ENCODE measurements at places on chromosomes 1 and 21.

DNA sequence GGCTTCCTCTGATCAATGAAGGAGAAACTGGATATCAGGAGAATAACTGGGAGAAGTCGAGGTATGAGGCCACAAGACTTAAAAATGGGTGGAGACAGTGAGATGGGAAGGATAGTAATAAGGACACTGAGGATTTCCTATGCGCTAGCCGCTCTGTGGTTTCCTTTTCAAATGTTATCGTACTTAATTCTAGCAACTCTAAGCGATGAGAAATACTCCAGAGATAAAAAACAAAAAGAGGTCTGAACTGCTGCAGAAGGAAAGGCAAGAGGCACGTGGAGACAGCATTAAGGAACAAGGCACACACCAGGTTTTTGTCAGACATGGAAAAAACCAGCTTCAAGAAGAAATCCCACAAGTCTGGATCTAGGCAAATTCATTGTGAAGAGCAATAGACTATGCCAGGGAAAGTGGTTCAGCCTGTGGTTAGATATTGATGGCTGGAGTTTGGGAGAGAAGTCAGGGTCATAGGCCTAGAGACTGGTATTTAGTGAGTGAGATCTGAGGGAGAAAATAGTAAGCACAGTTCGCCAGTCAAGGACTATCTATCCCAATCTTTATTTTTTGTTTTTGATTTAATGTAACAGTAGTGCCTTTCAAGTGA, 5.3 kb downstream of the CLCA2 start:
- DNase-seq: no peak

GRCh38 chr1:22875841-22876240, 96.8 kb downstream of the LACTBL1 start:
- DNase-seq: no peak

- DNase-seq: no peak
These were observed 20.2 kb downstream of the DHRS3 start for GRCh38 chr1:12597792-12598191.

DNA sequence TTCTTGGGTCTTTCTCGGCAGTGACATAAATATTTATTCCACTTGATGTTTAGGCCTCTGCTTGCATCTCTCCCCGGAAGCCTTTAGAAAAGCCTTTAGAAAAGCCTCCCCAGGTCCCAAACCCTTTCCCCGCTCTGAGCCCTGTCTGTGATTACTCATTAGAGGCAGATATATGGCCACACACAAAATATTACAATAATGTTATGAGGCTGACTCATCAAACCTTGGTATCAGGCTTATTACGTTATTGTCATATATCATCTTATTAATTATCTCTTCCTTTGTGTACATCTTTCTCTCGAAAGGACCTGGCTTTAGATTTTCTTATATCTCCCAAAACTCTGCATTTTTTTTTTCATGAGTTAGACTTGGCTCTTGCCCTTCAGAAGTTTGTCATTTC, 69.5 kb downstream of the FGGY start:
- DNase-seq: no peak

- no peak for DNase-seq
These were observed 12.2 kb downstream of the MORN1 start for GRCh38 chr1:2378956-2379732.

- no peak for DNase-seq
These were observed 55.4 kb downstream of the KANK4 start for GRCh38 chr1:62263814-62264353.

DNA sequence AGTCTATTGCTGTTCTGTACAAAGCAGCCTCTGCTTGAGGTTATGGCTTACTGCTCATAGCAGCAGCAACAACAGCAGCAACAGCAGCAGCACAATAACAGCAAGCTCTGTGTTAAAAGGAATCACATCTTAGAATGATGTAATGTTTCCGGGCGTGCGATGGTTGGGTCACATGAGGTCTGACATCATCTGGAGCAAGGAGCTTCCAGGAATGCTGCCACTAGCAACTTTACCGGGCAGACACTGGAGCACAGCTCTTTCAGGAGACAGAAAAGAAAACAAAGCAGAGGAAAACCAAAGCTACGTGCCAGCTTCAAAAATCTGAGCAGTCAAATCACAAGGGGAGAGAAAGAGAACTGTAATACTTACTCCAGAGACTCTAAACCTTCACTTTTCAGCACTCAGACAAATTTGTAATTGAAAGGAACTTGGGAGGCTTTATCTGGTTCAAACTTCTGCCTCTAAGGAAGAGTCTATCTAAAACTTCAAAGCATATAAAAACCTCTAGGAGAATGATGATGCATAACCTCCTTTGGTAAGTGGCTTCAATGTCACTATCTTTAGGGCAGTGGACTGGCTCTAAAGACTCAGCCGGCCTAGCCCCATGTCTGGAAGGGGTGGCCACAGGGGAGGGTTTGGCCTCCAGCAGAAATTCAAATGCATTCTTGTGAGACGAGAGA, 28.3 kb upstream of the RAB3GAP2 start:
- DNase-seq: no peak

DNA sequence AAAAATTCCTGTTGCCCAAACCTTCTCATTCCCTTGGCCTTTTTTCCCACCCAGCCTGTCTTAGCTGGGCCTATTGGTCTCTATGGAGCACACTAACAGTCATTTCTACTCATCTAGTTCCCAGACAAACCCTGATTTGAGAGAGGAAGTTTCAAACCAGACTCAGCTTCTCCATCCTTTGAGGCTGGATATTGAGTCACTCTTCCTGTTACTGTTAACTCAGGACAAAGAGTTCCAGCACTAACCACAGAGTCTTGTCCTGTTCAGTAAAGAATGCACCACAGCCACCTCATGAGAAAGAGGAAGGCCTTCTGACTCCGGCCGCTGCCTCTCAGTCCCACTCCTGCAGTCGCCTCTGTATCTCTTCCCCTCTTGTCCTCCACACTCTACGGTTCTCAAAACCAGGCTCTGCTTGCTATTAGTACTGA, 137.8 kb downstream of the PTPRC start:
- DNase-seq: no peak

DNA sequence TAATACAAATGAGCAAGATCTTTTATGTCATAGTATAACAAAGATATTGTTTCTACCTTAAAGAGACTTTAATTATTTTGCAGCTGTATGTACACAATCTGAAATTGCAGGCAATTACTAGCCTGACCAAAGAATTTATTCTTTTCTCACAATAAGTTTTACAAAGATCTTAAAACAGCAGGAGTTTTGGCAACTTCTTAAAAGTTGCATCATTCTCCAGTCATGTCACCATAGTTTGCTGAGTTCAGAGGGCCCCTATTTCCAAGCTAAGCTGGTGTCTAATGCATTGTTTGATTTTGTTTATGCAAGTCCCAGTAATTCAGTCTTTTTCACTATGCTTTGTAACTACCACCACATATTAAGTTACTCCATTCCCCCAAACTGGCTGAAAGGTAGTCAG, 114.8 kb downstream of the DNAH14 start:
- DNase-seq: no peak

DNA sequence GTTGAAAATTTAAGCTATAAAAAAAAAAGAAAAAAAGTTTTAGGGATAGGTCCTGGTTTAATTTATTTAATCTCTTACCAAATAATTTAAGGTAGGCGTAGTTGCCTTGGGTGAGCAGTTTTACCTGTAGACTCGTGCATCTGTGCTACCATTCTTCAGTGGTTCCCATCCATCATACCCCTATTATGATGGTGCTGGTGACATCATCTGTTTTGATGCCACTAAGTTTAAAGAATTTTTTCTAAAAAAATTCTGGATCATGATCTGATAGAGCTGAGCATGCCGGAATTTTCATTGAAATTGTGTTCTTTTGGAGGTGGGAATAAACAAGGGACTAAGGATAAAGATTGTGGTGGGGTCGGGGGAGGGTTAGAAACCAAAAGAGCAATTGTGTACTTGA, 15.7 kb downstream of the LAMC1 start:
- DNase-seq: no peak

GRCh38 chr1:107220036-107220435, 79.2 kb downstream of the NTNG1 start:
- no peak for DNase-seq

DNA sequence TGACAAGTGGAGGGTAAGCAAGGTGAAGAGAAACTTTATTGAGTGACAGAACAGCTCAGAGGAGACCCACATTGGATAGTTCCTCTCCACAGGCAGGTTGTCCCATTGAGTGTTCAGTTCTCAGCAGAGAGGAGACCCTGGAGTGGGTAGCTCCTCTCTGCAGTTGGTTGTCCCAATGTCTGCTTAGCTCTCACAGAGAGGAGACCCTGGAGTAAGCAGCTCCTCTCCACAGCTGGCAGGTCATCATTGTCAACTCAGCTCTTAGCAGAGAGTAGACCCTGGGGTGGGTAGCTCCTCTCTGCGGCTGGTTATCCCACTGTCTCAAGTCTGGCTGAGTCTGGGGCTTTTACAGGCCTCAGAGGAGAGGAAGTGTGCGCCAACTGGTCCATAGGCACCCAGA, 6.0 kb upstream of the CHD1L start:
- no peak for DNase-seq

DNA sequence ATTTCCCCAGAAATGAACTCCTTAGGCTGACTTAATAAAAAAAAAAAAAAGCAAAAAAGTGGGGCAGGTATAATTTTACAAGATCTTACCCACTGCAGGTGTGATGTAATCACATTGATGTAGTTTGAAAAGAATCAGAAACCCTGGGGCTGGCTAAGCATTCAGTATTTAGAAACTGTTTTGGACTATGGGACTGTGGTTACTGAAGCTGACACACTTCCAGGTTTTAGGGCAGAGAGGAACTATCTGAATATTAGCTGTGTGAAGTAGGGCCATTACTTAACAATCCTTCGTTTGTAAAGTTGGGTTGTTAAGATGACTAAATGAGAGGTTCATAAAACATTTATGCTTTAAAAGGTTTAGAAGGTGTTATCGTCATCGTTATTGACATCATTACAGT, 165.3 kb downstream of the FASLG start:
- no peak for DNase-seq
